Adrenal gland (tissue), 19 donors: ENCODE measurements at places on chromosomes 2 and 18. TPM values are rescaled to one million over a fixed set of nuclear protein-coding genes. Genes with fewer than 3 reads are reported as not detected.

Gene C2orf78
- not detected for total RNA-seq

Gene SCN9A
- 1.5 TPM for total RNA-seq

Gene AFG3L2
- total RNA-seq, result 68.7 TPM

Gene FKBP1B
- total RNA-seq, result 5.5 TPM

Gene SP140L
- total RNA-seq, result 13.6 TPM

Gene SPDYA
- 0.30 TPM for total RNA-seq

Gene MERTK
- total RNA-seq, result 86.0 TPM

Gene CCNT2
- total RNA-seq, result 33.3 TPM

DNA sequence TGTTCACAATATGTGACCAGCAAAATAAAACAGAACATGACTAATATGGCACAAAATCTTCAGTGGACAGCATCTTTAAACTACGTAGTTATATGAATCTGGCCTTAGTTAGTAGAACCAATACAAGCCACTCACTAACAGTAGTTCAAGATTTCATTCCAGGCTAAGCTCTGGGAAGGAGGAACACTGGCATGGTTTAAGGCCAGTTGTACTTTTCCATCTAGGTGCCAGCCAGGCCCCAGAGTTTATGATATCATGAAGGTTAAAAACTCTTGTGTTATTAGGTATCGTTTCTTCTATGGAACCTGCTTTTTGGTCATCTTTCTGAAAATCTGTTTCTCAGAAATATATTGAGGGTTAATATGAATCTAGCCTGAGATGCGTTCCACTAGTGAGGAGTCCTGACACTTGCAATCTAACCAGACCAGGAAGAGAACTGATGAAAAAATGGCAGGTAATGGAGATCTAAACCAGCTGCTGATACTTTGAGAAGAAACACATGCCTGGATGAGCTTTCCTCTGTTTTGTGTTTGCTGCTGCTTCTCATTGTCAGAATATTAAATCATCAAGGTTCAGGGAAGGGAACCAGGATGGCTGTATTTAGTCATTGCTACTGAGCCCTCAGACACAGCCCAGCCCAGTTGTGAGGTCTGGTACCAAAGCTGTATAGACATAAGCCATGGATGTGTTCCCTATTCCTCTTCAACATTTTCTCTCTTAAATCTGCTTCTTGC lies 182.8 kb upstream of the SETBP1 start:
- DNase-seq, result no peak
- no peak overlapping the region for H3K4me3 ChIP-seq

GRCh38 chr2:204972606-204973336 lies 427.5 kb downstream of the PARD3B start:
- H3K4me1 ChIP-seq, result peaks cover 14% of the 10 kb centered on the region
- no peak for DNase-seq
- H3K4me3 ChIP-seq, result no peak overlapping the region

DNA sequence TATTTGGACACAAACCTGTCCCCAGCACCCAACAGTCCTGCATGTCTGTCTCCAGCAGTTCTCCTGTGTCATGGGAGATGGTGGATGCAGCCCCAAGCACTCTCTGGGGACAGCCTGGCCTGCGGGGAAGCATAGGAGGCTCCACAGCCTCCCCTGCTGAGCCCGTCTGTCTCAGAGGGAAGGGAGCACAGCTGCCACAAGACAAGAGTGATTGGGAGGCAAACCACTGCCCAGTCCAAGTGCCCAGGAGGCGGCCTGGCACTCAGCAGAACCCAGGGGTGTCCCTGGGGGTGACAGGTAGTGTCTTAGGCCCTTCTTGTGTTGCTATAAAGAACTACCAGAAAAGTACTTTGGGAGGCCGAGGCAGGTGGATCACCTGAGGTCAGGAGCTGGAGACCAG lies 211.2 kb upstream of the MYT1L start:
- DNase-seq, result no peak
- H3K4me1 ChIP-seq, result no peaks in the 10 kb centered on the region
- no peaks in the 10 kb centered on the region for H3K27me3 ChIP-seq
- H3K27ac ChIP-seq, result no peak overlapping the region

DNA sequence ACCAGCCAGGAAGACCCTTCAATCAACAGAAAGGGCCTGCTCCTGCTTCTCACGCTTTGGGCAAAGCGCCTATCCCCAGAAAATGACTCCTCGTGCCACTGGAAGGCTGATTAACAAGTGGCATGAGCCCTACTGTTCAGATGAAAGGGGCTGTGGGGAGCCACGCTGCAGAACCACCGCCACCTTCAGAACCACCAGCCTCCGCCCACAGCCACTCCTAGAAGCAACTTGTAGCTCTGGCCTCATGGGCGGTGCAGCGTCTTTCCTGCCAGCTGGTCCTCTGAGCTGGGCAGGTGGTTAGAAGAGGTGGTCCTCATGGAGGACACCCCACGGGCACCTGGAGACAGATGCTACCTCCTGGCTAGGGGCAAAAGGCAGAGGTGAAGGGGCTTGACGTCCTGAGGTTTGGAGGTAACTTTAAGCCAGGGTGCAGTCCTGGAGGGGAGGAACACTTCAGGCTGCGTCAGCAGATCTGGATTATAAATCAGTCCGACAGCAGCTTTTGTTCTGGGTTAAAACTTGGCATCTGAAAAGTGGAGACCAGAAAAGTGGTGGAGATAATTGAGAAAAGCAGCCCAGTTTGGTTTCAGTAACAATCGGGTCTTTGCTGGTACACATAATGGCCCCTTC lies 861 bp upstream of the SEMA4C start:
- DNase-seq, result no peak
- peak overlapping the region; percentile 90 for H3K27ac ChIP-seq
- H3K4me1 ChIP-seq, result peaks cover 50% of the 10 kb centered on the region
- H3K36me3 ChIP-seq, result peaks cover 17% of the 10 kb centered on the region
- H3K4me3 ChIP-seq, result no peak overlapping the region
- H3K27me3 ChIP-seq, result no peaks in the 10 kb centered on the region

DNA sequence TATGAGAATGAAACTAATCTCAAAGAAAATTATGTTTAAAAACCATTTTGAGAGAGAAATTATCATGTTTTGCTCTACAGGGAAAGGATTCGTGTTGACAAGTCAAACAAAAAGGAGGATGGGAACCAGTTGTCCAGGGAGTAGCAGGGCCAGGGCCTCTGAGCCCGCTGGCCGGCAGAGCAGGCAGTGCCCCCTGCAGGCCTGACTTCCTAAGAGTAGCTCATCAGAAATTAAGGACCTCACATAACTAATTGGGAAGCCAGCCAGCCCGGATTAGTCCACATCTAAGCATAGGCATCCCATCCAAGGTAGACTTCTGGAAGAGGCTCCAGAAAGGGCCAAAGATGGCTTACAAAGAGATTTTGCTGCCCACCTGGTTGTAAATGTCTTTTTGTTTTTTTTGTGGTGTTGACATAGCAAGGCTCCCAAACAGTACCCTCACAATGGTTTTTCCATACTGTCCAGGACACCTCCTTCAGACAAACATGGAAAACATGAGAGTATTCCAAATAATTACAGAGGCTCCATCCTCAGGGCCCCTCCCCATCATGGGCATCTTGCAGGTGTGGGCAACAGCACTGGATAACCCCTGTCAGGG lies 241.2 kb upstream of the TANK start:
- H3K36me3 ChIP-seq, result no peaks in the 10 kb centered on the region
- H3K27ac ChIP-seq, result no peak overlapping the region
- DNase-seq, result peak; percentile 60
- no peak overlapping the region for H3K4me3 ChIP-seq
- H3K4me1 ChIP-seq, result no peaks in the 10 kb centered on the region
- no peaks in the 10 kb centered on the region for H3K27me3 ChIP-seq

DNA sequence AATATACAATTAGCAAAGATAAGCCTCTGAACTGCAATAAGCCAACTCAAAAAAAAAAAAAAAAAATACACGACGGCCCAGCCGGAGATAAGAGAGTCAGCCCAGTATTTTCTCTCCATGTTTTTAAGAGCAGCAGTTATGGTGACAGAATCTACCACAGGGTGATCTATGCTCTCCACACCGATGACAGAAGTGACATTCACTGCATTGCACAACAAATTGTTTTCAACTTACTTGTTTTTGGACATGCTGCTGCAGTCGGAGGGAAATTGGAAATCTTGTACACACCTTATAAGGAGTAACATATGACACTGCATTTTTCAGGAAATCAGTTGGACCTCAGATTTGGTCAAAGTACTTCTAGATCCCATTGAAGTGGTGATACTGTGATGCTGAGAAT lies 23.3 kb upstream of the APOB start:
- no peaks in the 10 kb centered on the region for H3K27me3 ChIP-seq
- H3K4me1 ChIP-seq, result no peaks in the 10 kb centered on the region
- H3K4me3 ChIP-seq, result no peak overlapping the region
- H3K36me3 ChIP-seq, result no peaks in the 10 kb centered on the region
- H3K27ac ChIP-seq, result no peak overlapping the region
- DNase-seq, result no peak

DNA sequence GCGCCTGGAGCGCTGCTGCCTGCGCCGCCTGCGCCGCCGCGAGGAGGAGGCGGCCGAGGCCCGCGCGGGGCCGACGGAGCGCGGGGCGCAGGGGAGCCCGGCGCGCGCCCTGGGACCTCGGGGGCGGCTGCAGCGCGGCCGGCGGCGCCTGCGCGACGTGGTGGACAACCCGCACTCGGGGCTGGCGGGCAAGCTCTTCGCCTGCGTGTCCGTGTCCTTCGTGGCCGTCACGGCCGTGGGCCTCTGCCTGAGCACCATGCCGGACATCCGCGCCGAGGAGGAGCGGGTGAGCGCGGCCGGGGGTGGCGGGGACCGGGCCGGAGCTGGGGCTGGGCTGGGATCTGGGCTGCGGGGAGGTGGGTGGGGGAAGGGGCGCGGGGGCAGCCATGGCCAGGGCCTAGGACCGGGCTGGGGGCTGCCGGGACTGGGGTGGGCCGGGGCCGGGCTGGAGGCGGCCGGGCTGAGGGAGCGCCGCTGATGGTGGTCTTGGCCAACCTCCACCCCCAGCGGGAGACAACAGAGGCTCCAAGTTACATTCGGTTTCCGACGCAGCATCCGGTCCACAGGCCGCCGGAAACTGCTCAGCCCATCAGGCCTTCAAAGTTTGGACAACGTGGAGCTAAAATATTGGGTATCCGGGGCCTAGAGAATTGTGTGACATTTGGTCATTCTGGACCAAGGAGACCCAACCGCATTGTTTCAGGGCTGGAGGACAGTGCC lies 66.4 kb downstream of the KCNG2 start:
- H3K4me3 ChIP-seq, result no peak overlapping the region
- no peaks in the 10 kb centered on the region for H3K4me1 ChIP-seq
- no peaks in the 10 kb centered on the region for H3K27me3 ChIP-seq
- no peak overlapping the region for H3K27ac ChIP-seq
- no peak for DNase-seq

DNA sequence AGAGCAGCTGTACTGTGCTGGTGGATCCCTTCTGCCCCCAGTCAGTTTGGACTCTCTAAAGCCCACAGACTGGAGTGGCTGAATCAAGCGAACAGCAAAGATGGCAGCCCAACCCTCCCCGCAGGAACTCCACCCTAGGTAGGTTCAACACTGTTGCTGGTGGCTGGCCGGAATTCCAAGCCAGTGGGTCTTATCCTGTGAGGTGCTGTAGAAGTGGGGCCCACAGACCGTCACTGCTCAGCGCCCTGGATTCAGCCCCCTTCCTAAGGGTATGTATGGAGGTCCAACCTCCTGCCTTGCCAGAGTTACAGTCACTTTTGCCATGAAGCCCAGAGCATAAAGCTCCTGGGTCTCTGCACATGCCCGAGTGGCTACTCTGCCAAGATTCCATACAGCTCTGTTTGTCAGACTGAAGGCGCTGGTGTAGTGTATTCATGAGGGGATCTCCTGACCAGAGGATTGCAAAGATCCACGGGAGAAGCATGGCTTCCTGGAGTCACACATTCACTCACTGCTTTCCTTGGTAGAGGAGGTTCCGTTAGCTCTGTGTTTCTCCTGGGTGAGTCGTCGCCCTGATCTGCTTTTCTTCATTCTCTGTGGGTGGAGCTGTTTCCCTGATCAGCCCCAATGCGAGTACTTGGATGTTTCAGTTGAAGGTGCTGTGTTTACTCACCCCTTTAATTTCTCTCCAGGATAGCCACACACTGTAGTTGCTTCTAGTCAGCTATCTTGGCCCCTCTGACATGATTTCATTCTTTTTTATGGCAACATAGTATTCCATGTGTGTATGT lies 293.6 kb upstream of the THUMPD2 start:
- H3K27me3 ChIP-seq, result no peaks in the 10 kb centered on the region
- H3K4me1 ChIP-seq, result no peaks in the 10 kb centered on the region
- H3K4me3 ChIP-seq, result no peak overlapping the region

- no peak overlapping the region for H3K4me3 ChIP-seq
- no peaks in the 10 kb centered on the region for H3K36me3 ChIP-seq
- no peak overlapping the region for H3K27ac ChIP-seq
- H3K27me3 ChIP-seq, result no peaks in the 10 kb centered on the region
- DNase-seq, result no peak
- no peaks in the 10 kb centered on the region for H3K4me1 ChIP-seq
Measured at GRCh38 chr18:12543697-12544096, 114.2 kb downstream of the SPIRE1 start.

- H3K4me1 ChIP-seq, result peaks cover 4% of the 10 kb centered on the region
- H3K36me3 ChIP-seq, result no peaks in the 10 kb centered on the region
- peak; percentile 88 for DNase-seq
- no peak overlapping the region for H3K4me3 ChIP-seq
- no peaks in the 10 kb centered on the region for H3K27me3 ChIP-seq
- H3K27ac ChIP-seq, result peak overlapping the region; percentile 80
Measured at GRCh38 chr2:206084439-206084869, 1.5 kb downstream of the INO80D start.

- DNase-seq, result no peak
- H3K27me3 ChIP-seq, result no peaks in the 10 kb centered on the region
- H3K4me1 ChIP-seq, result no peaks in the 10 kb centered on the region
- no peaks in the 10 kb centered on the region for H3K36me3 ChIP-seq
Measured at GRCh38 chr2:64565949-64566710, 42.0 kb downstream of the AFTPH start.

- H3K36me3 ChIP-seq, result no peaks in the 10 kb centered on the region
- H3K4me1 ChIP-seq, result no peaks in the 10 kb centered on the region
- no peaks in the 10 kb centered on the region for H3K27me3 ChIP-seq
- DNase-seq, result no peak
Measured at GRCh38 chr2:59787095-59787494, 766.4 kb downstream of the BCL11A start.

- DNase-seq, result no peak
- H3K36me3 ChIP-seq, result no peaks in the 10 kb centered on the region
- H3K4me3 ChIP-seq, result no peak overlapping the region
- no peak overlapping the region for H3K27ac ChIP-seq
- H3K27me3 ChIP-seq, result no peaks in the 10 kb centered on the region
Measured at GRCh38 chr2:65416945-65417344, 15.5 kb downstream of the SPRED2 start.

GRCh38 chr2:133157141-133157540 lies 411.1 kb downstream of the NCKAP5 start:
- H3K4me1 ChIP-seq, result no peaks in the 10 kb centered on the region
- DNase-seq, result no peak
- no peak overlapping the region for H3K4me3 ChIP-seq

DNA sequence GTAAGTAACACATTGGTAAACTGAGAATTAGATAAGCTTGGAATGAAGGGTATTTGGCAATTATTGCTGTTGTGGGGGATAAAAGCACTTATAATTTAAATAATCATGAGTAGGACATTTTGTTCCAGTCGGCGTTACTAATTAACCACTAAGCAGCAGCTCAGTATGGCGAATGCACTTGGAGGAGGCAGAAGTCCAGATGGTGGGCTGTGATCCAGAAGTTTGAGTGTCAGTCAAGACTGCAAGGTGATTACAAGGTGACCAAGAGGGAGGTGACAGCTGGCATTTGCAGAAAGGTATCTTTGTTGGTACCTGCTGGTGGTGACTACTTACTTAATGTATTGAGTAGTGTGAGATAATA lies 643.6 kb upstream of the FAM98A start:
- no peak overlapping the region for H3K27ac ChIP-seq
- H3K4me1 ChIP-seq, result no peaks in the 10 kb centered on the region
- H3K4me3 ChIP-seq, result no peak overlapping the region
- H3K27me3 ChIP-seq, result no peaks in the 10 kb centered on the region
